ENCODE measurements at places on chromosomes 1 and 21.

GRCh38 chr1:196306421-196306820, 301.8 kb downstream of the KCNT2 start:
- no peak for DNase-seq

DNA sequence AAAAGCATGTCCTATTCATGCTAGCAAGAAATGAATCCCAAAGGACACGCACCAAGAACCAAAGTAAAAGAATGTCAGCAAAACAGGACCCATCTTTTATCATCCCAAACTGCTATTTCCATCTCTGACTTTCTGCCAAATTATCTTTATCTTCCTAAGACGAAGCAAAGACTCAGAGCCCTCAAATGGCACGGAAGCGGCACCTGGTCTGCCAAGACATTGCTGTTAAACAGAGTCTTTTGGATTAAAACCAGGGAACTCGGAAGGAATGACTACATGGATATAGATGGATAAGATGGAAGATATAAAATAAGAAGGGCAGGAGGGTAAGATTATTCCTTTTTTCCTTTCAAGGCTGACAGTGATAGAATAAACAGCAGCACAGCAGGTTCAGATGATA, 60.8 kb upstream of the LBR start:
- no peak for DNase-seq

DNA sequence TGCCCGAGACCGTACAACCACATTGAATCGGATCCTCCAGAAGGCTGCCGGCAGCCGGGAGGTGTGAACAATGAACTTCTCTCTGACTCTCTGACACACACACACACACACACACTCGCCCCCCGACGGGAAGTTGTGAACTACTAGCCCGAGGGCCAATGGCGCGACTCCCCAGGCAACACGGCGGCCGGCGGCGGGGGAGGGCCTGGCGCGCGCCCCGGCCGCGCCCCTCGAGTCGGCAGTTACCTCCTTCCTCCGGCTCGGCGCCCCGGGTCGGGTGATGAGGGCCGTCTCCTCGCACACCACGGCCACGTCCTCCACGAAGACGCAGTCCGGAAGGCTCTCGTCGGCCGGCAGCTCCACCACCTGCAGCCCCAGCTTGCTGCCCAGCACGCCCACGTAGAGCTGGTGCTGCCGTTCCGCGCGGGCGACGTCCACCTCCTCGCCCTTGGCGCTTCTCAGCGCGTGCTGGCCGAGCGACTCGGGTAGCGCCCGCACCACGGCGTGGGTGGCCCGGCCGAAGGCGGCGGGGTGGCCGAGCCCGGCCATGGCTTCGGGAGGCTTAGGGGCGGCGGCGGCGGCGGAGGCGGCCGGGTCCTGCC, 361 bp downstream of the DDAH1 start:
- no peak for DNase-seq

DNA sequence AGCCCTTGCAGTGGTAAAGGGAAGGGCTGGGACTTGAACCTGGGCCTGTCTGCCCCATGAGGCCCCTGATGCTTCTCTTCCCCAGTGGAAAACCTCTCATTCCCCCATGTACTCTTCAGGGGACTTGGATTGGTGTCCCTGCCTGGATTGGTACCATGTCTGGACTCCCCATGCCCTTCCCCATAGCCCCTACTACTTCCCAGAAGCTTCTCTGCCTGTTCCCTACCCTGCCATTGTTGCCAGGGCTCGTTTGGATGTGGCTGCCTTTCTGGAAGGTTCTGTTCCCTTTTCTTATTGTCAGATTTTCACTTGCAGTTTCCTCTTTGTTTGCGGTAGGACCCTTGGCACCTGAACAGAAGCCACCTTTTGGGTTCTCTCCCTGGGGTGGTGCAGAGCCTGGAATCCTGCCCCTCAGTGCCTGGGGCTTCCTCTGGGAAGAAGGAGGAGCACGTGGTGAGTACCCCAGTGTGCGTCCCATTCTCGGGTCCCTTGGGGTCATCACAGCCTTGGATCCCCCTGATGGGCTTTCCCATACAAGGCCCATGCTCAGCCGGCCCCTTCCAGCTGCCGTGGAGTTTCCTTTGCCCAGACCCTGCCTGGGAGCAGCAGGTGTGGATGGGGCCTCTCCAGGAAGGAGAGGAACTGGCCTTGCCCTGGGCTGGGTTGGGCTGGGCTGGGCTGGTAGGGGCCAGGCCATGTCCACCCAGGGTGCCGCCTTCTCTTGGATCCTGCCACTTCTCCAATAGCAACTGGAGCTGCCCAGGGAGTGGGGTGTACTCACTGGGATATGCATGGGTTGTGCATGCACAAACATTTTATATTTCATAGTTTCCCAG, 281.1 kb downstream of the PTPRU start:
- no peak for DNase-seq

DNA sequence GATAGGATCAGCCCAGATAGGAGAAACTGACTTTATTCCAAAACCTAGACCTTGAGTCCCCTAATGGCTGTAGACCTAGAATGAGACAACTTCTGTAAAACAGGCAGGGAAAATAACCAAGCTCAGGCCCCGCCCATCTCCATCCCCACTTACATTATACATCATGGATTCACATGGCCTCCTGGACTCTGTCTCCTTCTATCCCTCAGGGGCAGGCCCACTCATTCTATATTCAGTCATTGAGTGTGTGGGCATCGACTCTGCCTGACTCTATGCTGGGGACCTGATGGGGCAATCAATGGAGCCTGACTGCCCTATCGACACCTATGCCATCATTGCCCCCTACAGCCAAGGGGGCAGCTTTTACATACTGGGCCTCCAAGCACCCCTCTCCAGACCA, 6.4 kb downstream of the AVPR1B start:
- no peak for DNase-seq

DNA sequence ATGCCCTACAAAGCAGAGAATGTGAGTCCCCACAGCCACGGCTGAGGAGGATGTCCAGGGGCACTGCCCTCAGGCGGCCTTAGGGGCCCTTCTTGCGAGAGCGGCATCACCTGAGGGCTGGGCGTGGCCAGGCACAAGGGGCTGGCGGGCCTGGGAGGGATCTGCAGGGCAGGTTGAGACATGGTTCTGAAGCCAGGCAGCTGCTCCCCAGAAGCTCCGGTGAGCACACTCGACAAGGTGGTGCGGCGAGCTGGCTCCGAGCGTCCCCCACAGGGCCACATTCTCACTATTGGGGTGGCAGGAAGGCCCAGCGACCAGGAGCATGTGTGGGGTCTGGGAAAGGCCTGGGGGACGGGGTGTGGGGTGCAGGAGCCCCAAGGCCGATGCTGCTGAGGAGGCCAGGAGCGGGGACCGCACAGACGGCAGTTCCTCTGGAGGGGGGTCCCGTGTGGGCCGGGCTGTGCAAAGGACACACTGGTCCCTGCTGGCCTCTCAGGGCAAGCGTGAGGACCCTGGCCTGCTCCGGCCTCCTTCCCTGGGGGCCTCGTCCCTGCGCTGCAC, 47.2 kb downstream of the MORN1 start:
- no peak for DNase-seq

DNA sequence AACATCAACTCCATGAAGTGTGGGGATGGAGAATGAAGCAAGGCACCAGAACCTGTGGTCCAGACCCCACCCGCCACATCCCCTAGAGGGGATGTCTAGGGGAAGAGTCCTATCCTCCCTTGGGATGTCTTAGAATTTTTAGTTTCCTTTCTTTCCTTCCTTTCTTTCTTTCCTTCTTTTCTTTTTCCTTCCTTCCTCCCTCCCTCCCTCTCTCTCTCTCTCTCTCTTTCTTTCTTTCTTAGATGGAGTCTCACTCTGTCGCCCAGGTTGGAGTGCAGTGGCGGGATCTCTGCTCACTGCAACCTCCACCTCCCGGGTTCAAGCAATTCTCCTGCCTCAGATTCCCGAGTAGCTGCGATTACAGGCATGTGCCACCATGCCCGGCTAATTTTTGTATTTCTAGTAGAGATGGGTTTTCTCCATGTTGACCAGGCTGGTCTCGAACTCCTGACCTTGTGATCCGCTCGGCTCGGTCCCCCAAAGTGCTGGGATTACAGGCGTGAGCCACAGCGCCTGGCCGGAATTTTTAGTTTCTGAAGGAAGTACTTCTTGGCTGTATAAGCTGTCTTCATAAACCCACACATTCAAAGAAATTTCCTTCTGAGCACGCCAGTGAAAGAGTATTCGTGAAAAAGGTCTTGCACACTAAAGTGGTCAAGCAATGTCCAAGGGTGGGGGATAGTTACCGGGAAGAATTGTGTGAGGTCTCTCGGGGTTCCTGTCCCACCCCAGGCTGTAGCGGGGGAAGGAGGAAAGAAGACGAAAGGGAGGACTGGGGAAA, 20.8 kb upstream of the LEFTY2 start:
- DNase-seq: no peak

- DNase-seq: no peak
Observed at GRCh38 chr1:229596925-229597699, 28.8 kb downstream of the TAF5L start.

DNA sequence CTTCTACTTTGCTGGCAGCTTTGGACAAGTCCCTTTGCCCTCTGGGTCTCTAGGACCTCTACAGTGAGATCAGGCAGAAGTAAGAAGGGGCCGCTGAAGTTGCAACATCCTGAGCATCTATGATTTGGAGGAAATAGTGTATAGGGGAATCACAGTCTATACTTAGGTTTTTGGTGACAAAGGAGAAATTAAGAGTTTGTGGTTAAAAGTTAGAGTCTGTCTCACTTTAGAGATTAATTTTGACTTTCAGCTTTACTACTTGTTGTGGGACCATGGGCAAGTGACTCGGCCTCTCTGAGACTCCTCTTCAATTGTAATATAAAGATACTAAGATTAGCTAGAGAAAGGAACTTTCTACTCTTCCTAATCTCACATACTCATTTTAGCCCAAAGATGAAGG, 33.1 kb upstream of the LMX1A start:
- DNase-seq: no peak

GRCh38 chr1:44067266-44068250, 36.3 kb upstream of the SLC6A9 start:
- DNase-seq: no peak

DNA sequence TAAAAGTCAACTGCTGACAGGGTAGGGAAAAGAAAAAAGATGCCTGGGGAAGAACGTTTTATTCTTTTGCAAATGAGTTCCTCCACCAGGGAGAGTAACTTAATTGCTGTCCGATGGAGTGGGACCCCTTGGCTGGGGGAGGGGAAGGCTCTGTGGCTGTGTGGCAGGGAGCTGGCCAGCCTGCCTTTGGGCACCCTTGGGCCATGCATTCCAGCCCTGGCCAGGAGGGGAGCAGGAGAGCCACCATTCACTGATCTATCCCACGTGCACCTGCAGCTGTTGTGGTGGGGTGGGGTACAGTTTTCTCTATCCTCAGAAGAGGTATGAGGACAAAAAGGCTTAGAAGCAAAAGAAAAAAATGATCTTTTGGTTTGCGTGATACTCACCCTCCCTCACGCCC, 116.9 kb downstream of the KCNK1 start:
- DNase-seq: no peak

DNA sequence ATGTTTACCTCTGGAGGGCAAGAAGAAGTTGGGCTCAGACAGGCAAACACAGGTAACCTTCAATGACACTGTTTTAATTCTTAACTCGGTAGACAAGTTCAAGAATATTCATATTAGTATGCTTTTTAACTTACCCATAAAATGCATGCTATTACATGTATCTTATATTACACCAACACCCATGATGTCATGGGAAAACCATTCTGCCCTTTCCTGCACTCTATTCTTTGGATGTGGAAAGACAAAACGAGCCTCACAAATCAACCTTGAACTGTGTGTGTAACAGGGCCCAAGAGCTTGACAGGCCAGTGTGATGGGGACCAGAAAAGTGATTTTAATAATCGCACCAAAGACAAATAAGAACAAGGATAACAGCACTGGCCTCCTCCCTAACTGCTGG, 22.6 kb upstream of the RAP1GAP start:
- DNase-seq: no peak

- DNase-seq: no peak
Observed at GRCh38 chr1:53066891-53067738, 5.1 kb downstream of the PODN start.

DNA sequence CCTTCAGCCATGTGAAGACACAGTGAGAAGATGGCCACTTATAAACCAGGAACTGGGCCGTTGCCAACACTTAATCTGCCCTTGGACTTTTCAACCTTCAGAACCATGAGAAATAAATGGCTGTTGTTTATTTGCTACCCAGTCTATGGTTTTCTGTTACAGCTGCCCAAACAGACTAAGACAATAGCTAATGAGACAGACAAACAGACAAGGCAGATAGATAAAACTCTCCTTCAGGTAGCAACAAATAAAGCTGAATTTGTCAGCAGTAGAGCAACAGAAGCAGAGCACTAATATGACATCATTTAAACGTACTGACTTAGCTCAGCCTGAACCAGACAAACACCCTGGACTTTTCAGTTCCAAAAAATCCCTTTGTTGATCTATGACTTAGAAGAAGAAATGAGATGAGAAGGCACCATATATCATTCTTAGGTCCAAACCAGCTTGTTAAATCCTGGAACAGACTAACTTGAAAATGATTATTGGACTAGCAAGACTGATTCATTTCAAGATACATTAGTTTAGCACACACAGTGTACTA, 27.0 kb downstream of the ZZZ3 start:
- no peak for DNase-seq

DNA sequence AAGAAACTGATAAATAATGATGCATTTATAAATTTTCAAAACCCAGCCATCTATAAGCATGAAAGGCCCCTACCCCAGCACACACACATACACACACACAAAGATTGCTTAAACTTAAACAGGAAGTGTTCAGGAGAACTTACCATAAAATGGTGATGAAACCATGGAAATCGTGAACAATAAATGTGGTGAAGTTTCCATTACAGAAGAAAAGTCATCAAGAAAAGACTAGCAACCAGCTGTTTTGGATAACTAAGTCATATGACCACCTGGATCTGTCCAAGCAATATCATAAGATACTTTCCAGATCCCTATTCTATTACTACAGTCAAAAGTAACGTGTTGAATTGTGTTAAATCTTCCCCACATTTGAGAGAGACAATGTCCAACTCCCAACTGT, 24.1 kb downstream of the RGS5 start:
- DNase-seq: no peak

DNA sequence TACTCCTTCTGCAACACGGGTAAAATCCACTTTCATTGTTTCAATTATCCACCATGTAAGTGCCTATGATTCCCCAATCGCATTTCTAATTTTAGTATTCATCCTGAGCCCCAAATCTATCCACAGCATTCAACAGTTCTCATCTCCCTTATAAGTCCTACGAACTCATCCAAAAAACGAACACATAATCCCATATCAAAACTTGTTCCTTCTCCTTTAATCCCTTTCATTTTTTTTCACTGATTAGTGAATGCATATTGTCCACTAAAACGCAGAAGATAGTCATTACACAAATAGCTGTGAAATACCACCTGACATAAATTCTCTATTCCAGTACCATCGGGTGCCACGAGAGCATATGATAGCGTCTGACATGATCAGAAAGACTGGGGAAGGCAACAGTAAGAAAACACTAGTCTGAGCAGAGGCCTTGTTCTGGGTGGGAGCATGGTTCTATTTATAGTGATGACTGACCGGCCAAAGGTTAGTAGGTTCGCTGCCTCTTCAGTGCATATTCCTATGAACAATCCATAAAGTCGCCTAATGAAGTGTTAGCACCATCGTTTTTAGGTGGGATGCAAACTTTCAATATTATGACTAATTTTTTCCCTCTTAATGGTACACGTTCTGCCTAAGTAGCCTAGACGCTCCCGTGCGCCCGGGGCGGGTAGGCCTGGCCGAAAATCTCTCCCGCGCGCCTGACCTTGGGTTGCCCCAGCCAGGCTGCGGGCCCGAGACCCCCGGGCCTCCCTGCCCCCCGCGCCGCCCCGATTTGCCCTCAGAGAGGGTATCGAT, 648 bp downstream of the ATP5PF start:
- peak; percentile 12 for DNase-seq
